ENCODE measurements at places on chromosomes 6 and 20.

- DNase-seq: no peak
Observed at GRCh38 chr6:73032586-73032985, 192.7 kb downstream of the KHDC1L start.

- no peak for DNase-seq
Observed at GRCh38 chr20:39503902-39504709, 542.0 kb downstream of the DHX35 start.

DNA sequence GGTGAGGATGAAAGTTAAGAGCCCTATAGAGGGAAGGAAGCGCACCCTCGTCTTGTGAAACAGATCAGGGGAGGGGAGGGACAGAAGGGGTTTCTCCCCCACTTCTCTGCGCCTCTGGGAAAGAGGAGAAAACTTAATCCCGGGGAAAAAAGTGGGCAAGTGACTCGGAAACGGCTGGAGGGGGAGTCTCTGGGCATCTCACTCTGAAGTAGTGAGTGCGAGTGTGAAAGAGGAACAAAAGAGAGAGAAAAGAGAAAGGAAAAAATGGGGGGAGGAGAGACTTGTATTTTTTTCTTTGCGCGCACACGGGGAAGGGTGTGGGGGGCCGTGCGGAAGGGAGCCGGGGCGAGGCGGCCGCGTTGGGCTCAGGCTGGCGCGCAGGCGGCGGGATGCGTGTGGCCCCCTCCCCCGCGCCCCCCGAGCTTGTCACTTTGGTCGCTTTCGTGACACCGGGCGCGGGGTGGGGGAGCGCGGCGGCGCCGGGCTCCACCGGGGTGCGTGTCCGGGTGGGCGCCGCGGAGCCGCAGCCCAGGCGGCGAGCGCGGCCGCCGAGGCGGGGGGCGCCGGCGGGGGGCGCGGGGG is 454 bp downstream of the L3MBTL3 start:
- peak; percentile 18 for DNase-seq

DNA sequence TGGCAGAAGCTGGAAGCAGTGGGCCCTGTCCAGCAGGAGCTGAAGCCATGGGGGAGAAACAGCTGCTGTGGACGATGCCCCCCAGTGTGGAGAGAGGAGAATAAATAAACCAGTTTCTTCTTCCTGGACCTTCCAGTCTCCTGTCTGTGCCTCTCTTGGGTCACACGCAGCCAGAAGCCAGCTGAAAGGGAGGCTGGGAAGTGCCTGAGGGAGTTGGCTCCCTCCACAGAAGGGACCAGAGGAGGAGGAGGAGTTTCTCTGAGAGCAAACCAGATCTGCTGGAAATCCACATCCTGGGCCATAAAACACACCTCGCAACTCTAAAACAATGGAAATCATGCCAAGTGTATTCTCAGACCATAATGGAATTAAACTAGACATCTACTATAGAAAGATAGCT is 577.0 kb downstream of the CDH26 start:
- no peak for DNase-seq

DNA sequence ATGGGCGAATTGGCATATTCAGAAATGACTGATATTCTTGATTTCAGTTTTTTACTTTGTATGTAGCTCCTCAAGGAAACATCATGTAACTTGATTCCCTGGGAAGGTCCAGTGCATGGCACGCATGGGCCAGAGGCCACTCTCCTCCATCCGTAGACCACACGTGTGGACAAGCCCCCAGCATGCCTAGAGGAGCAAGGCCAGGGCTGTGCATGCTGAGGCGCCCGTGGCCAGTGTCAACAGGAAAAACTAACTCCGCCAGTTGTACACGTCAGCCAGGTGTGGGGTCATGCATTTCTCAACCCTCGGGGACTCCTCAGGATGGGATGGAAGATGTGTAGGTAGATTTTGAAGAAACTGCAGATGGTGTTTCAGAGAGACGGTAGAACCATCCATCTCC is 37.8 kb upstream of the CD93 start:
- no peak for DNase-seq

DNA sequence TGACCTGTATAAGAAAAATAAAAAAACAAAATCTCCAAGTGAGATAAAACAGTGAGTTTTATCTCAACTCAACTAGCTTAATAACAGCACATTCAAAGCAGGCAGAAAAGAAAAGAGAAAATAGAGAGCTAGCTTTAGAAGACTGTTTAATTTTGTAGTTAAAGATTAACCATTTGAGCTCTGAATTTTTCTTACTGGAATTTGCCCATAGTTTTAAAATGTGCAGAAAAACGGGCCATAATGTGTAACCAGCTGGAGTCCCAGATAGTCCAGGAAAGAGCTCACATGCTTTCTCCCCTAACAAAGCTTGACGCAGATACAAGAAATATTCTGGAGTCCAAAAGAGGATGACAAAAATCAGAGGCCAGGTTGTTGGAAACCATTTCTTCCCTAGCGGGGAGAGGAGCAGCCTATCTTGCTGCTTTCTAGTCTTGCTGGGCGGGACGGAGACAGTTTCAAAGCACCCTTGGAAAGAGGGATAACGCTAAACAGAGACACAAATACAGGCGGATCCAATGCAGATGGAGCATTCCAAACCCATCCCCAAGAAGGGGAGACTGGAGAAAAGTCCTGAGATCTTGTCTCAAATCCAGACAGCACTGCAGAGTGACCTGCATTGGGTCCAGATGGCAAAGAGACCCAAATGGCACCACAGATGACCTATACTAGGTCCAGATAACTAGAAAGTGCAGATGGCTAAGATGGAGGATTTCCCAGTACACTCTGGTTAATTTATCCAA is 16.1 kb downstream of the TTK start:
- no peak for DNase-seq

- no peak for DNase-seq
Observed at GRCh38 chr20:53692465-53693067, 98.9 kb upstream of the ZNF217 start.

- DNase-seq: no peak
Observed at GRCh38 chr6:1600764-1601157, 9.0 kb upstream of the FOXC1 start.

- no peak for DNase-seq
Observed at GRCh38 chr20:50915424-50915823, 15.8 kb downstream of the ADNP start.

- DNase-seq: no peak
Observed at GRCh38 chr6:126718600-126719327, 378.8 kb downstream of the CENPW start.

GRCh38 chr20:64149809-64150560 is 14.3 kb upstream of the MYT1 start:
- no peak for DNase-seq

DNA sequence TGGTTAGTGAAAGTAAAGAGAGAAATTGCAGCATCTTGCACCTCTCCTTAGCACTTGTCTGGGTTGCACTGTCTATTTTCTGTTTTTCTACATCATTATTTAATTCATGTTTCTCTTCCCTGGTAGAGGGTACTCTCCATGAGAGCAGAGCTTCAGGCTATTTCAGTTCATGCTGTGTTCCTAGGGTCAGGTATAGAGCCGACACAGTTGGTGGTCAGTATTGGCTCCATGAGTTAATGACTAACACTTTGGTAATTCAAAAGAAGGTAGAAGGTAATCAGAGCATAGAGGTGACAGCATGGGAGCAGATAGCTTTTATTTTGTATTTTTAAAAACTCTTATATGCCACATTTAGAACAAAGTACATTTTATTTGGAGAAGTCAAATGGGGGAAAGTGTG is 42.7 kb downstream of the RIMS1 start:
- no peak for DNase-seq

DNA sequence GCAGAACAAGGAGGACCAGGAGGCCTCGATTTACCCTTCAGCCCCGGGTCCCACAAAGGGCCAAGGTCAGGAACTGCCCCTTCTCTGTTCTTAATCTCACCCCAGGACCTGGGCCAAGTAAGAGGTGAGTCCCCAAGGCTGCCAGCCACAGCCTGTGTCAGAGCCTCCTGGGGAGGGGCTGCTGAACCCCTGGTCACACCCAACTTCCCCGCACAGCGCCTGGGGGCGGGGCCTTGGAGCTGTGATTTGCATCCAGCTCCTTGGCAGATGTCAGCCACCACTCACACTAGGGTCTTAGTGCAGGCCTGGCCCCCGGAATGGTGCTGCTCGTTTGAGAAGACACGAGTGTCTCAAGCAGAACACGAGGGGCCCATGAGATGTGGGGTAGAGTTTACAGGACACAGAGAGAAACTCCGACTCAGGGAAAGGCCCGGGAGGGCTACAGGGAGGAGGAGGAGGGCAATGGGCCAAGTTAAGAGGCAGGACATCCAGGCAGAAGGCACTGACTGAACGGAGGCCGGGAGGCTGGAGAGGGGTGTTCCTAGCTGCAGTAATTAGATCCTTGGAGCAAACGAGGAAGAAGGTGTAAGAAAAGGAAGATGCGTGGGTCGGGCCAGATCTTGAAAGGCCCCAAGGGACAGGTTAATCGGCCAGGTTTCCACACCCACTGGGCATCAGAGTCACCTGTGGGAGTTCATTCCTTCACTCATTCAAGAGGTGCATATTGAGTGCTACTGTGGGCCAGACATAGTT is 26.9 kb downstream of the ZBP1 start:
- no peak for DNase-seq

GRCh38 chr6:151070631-151071051 is 169.1 kb upstream of the AKAP12 start:
- DNase-seq: no peak

- DNase-seq: no peak
Observed at GRCh38 chr6:99980741-99981140, 13.3 kb downstream of the MCHR2 start.

GRCh38 chr20:25453035-25453810 is 45.8 kb downstream of the GINS1 start:
- DNase-seq: no peak

- DNase-seq: no peak
Observed at GRCh38 chr6:20135677-20136268, 76.5 kb downstream of the MBOAT1 start.

- no peak for DNase-seq
Observed at GRCh38 chr6:13814938-13815575, 700 bp upstream of the MCUR1 start.

GRCh38 chr20:50562262-50562701 is 52.1 kb downstream of the PTPN1 start:
- no peak for DNase-seq

GRCh38 chr6:120363429-120363828 is 970.9 kb downstream of the TBC1D32 start:
- no peak for DNase-seq

- DNase-seq: no peak
Observed at GRCh38 chr6:5766260-5766659, 240.5 kb downstream of the NRN1 start.

- no peak for DNase-seq
Observed at GRCh38 chr20:51529081-51529681, 13.3 kb downstream of the NFATC2 start.

DNA sequence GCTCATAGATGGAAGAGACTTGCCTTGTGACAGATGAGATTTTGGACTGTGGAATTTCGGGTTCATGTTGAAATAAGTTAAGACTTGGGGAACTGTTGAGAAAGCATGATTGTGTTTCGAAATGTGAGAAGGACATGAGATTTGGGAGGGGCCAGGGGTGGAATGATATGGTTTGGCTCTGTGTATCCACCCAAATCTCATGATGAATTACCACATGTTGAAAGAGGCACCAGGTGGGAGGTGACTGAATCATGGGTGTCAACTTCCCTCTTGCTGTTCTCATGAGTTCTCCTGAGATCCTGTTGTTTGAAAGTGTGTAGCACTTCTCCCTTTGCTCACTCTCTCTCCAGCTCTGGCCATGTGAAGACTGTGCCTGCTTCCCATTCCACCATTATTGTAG is 17.9 kb downstream of the AHI1 start:
- DNase-seq: no peak

- no peak for DNase-seq
Observed at GRCh38 chr20:39875492-39876110, 813.4 kb downstream of the MAFB start.

- no peak for DNase-seq
Observed at GRCh38 chr6:134553936-134554335, 236.0 kb upstream of the SGK1 start.

GRCh38 chr20:9087531-9088217 is 18.8 kb downstream of the PLCB4 start:
- DNase-seq: no peak

DNA sequence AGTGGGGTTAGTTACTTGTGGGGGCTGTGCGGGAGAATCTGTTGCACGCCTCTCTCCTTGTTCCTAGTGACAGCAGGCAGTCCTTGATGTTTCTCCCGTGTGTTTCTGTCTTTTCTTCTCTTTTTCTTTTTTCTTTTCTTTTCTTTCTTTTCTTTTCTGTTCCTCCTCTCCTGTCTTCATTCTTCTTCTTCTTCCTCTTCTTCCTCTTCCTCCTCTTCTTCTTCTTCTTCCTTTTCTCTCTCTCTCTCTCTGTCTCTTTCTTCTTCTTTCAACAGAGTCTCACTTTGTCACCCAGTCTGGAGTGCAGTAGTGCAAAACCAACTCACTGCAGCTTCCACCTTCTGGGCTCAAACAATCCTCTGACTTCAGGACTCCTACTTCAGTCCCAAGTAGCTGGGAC is 6.8 kb upstream of the AIG1 start:
- DNase-seq: no peak

DNA sequence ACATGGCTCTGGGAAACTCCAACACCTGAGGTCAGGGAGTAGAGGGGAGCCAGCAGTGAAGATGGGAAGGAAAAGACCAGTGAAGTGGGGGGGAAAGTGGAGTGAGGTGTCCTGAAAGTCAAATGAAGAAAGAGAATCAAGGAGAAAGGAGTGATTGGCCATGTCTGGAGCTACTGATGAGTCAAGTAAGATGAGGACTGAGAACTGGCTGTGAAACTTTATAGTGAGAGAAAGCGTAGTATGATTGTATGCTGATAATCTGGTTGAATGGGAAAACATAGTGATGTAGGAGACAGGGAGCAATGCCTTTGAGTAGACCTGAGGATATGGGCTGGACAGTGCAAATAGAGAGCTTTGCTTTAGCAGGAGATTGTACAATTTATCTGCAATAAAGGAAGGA is 183.6 kb upstream of the GMDS start:
- no peak for DNase-seq

DNA sequence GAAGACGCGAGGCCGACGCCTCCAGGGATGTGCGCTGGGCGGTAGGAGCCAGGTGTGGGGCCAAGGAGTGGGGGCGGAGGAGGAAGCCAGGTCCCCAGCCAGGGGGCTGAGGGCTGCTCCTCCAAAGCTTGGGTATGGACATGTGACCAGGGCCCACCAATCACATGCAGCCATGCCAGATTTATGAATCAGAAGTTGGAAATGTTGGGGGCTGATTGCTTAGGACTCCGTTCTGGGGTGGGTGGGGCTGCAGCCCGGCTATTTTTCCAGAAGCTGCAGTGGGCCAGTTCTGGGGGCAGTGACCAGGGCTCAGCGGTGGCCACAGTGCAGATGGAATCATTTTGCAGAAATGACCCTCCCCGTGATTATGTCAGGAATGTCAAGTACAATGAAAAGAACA is 96.0 kb downstream of the CEBPB start:
- DNase-seq: no peak

DNA sequence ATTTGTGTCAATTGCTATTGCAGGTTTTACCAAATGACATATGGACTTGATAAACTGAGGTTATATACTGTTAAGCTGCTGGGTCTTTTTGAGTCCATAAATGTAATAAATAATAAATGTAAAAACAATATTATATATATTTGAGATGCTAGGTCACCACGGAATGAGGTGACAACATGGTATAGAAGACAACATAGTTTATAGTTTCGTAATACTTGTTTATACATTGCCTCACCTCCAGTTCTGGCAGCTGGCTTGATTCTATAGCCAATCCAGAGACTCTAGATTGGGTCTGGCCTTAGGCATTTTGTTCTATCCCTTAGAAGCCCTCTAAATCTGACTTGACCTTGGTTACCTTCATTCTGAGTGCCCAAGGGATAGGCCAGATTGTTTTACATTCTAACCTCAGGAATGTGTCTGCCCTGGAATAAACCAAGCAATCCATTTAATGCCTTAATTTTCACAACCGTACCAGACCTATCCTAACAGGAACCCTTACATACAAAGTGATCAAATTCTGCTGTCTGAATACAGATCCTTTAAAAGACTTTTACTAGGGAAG is 61.5 kb upstream of the STXBP5 start:
- no peak for DNase-seq
